Dorsolateral prefrontal cortex (tissue), 122 donors: ENCODE measurements at places on chromosomes 13 and 19. TPM values are rescaled to one million over a fixed set of nuclear protein-coding genes. Genes with fewer than 3 reads are reported as not detected.

DNA sequence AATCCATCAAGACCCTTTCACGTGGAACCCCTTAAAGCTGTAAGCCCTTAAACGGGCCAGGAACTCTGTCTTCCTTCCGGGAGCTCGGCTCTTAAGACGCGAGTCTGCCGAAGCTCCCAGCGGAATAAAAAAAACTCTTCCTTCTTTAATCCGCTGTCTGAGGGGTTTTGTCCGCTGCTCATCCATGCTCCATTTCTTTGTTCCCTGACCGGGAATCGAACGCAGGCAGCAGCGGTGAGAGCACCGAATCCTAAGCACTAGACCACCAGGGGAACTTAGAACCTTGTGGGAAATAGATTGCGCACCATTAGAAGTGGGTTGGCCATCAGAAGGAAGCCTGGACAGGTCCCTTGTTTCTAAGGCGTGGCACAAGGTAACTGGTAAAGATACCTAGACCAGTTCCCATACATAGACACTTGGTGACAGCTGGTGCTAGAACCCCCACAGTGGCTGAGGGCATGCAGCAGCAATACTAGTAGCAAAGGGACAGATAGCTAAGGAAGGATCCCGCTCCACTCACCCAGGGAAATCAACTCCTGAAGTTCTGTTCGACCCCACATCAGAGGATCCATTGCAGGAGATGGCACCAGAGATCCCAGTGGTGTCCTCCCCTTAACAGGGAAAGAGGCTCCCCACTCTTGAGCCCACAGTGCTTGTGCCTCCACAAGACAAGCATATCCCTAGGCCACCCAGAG is 1.5 kb upstream of the RGCC start:
- no peak for DNase-seq

DNA sequence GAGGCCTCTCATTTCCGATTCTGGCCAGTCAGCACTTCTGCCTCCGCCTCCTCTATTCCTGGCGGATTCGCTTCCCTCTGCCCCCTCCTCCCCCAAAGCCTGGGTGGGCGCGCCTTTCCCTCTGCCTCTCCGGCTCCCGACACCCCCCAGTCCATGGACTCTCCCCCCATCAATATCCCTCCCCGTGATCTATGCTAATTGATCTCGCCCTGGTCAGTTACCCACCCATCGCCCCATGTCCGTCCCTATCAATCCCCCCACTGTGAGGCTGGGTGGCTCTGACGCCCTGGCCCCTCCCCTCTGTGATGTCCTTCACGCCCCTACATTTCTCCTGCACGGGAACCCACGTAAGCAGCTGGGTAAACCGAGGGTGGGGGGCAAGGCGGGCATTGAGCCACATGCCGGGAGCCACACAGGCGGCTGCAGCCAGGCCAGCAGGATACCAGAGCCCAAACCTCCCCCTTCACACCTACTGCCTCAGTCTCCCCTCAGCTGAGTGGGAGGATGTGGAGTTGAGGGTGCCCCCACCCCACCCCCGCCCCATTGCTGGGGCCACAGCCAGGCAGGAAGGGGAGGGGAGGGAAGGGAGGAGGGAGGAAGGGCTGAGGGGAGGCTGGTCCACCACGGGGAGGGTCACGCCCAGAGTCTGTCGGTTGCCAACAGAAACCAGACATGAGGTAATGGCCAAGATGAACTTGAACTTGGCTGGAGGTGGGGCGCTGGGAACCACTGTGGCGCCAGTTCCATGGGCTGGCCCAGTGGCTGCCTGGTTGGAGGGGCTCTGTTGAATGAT is 21.0 kb downstream of the SMIM24 start:
- peak; percentile 71 for DNase-seq

DNA sequence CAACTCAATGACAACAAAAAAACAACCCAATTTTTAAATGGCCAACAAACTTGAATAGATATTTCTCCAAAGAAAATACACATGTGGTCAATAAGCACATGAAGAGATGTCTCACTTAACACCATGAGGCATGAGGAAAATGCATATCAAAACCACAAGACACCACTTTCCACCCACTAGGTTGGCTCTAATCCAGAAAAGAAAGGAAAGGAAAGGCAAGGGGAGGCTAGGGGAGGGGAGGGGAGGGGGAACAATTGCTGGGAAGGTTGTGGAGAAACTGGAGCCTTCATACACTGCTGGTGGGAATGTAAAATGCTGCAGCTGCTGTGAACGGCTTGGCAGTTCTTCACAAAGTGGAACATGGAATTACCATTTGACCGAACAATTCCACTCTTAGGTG is 854.3 kb downstream of the UQCRFS1 start:
- no peak for DNase-seq

GRCh38 chr19:33110137-33110910 is 21.6 kb upstream of the WDR88 start:
- DNase-seq, result no peak

- DNase-seq, result no peak
Observed at GRCh38 chr13:104473936-104474335, 1407.7 kb upstream of the SLC10A2 start.

DNA sequence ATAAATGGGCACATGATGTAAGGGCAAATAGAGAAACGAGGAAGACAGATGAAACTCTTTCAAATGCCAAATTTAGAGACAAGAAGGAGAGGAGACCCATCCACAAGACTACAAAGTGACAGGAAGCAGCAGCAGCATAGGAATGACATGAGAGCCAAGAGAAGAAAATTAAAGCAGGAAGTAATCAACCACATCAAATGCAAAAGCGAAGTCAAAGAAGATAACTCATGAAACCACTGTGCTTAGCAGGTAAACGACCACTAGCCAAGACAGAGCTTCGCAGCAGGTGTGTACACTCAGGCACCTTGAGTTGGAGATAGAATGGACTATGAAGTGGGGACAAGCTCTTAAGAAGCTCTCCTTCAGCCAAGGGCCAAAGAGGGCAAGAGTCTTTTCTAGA is 64.1 kb downstream of the KLF12 start:
- no peak for DNase-seq

ATXN8OS gene
- not detected for total RNA-seq

TPRX1 gene
- not detected for total RNA-seq

GRCh38 chr13:110801044-110801443 is 87.5 kb downstream of the ING1 start:
- no peak for DNase-seq

GRCh38 chr19:31499281-31500196 is 150.3 kb upstream of the TSHZ3 start:
- DNase-seq, result no peak
